ENCODE measurements at places on chromosomes 16 and 17.

- no peak for DNase-seq
Observed at GRCh38 chr16:73154063-73154870, 106.3 kb upstream of the ZFHX3 start.

GRCh38 chr16:25366078-25366477 is 108.4 kb upstream of the ZKSCAN2 start:
- no peak for DNase-seq

GRCh38 chr16:88815901-88816589 is 4.3 kb upstream of the APRT start:
- DNase-seq, result no peak

DNA sequence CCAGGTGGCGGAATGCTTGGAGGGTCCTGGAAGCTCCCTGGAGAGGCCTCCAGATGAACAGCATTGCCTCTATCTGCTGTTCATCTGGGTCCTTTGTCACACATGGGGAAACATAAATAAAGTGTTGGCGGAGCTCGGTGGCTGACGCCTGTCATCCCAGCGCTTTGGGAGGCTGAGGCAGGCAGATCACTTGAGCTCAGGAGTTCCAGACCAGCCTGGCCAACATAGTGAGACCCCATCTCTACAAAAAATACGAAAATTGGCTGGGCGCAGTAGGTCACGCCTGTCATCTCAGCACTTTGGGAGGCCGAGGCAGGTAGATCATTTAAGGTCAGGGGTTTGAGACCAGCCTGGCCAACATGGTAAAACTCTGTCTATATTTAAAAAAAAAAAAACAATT is 2.2 kb downstream of the MYADML2 start:
- no peak for DNase-seq

- no peak for DNase-seq
Observed at GRCh38 chr17:49361129-49361901, 735 bp downstream of the ZNF652 start.

GRCh38 chr17:81607431-81607830 is 29.5 kb downstream of the NPLOC4 start:
- DNase-seq, result no peak

- DNase-seq, result no peak
Observed at GRCh38 chr17:68034452-68034776, 1.1 kb upstream of the KPNA2 start.

DNA sequence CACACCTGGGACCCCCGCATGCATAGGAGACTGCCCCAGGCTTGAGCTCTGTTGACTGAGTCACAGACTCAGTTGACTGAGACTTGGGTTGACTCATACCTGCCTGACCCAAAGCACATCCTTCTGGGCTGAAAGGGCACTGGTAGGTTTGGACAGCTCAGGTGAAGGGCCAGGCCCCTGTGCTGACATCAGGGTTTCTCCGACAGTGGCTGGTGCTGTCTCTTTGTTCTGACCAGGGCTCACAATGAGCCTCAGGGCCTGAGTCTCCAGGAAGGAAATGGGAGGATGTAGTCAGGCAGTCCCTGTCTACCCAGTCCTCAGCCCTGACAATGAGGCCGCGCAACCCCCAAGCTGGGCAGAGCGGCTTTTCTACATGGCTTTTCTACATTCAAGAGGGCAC is 6.5 kb downstream of the SPNS2 start:
- DNase-seq, result no peak

- DNase-seq, result no peak
Observed at GRCh38 chr17:59402760-59403159, 71.3 kb downstream of the YPEL2 start.

DNA sequence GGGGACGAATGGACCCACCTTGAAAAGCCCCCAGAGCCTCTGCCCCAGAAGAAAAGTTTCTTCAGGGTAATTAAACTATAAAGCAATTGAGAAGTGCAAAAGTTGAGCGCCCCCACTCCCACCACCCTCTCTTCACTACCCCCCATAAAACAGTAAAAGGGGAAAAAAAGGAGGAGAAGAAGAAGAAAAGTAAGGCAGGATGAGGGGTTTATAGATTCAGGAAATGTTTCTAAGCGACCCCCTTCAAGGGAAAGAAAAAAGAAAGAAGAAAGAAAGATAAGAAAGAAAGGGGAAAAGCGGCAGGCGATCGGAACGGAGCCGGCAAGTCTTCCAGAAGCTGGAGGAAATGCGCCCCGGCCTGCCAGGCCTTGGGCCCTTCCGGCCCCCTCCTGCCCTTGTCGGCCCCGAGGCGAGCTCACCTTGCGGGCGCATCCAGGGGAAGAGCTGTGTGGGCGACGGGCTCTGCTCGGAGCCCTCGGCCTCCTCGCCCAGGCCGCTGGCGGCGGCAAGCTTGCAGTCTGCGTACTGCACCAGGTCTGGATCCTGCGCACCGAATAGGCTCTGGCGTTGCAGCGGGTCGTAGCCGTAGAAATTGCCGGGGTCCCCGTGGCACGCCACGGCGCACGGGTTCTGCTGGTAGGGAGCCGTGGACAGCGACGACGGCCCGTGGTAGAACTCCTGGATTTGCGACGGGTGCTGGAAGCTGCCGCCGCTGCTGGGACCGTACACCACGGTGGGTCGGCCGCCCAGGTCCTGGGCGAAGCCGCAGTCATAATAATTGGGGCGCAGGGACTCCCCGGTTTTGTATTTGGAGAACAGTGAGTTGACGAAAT is 1.0 kb downstream of the HOXB8 start:
- DNase-seq, result no peak

DNA sequence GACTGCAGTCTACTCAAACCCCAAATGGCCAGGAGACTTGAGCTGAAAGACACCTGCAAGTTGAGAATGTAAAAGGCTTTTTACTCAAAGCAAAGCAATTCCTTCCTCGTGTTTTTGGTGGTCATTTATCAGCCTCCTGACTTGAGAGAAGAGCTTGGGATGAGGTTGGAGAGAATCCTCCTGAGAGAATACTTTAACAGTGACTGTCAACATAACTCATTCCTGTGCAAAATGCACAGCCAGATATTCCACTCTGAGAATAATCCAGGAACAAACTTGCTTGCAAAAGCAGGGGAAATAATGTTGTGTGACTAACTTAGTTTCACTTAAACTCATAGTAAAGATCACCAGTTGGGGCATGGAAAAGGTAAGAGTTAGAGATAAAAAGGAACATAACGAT is 53.4 kb downstream of the SNTB2 start:
- DNase-seq, result no peak

- DNase-seq, result no peak
Observed at GRCh38 chr17:80948019-80948975, 43.3 kb upstream of the CHMP6 start.

GRCh38 chr17:63425483-63425882 is 20.6 kb downstream of the CYB561 start:
- DNase-seq, result peak; percentile 67

DNA sequence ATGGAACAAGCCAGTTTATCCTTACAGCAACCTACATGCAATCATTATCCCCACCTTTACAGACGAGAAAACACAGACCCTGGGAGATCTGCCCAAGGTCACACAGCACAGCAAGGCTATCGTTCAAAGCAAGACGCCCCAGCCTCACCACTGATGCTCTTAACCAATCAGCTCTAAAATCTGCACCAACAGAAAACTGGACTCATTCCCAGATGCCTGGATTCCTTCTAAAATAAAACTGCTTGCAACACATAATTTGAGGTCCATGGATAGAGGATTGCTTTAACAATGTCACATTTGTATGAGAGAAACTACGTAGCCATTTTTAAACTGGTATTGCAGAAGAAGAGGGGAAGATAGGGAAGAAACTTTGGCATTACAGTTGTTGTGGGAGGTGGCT is 6.8 kb downstream of the COTL1 start:
- DNase-seq, result no peak

GRCh38 chr17:33725675-33726271 is 432.7 kb upstream of the ASIC2 start:
- no peak for DNase-seq

DNA sequence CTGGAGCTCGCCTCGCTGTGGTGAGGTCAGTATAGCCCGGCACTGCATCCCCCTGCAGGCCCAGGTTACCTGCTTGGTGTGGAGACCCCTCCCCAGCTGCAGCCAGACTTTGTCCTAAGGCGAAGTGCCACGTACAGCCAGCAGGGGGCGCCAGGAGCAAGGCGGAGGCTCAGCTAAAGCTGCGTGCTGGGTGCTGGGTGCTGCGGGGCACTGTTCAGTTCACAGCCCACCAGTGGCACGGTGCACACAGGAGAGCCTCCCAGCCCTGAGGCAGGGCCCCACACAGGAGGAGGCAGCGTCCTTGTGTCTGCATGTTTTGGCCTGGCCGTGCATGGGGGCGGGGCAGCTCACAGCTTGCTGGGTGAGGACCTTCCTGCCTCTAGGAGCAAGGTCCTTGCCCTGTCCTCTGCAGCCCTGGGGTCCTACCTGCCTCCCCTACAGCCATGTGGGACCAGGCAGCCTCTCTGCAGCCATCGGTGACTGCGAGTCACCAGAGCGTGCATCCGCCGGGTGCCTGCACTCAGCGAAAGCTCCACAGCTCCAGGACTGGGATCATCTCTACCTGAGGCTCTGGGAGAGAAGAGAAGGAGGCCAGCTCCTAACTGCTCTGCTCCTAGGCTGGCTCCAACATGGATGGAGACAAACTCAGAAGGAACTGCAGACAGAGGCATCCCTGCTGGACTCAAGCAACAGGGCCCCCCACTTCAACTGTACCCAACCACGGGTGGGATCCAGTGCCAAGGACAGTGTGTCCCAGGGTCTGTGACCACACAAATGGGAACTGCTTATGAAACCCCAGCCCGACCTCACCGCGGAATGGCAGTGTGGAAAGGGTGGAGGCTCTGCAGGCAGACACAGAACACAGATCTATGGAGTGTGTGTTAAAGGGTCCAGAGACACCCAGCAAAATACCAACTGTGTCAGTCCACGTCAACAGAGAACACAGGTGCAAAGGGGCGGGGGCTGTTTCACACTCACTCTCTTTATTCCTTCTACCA is 19.0 kb downstream of the SLC7A5 start:
- no peak for DNase-seq

DNA sequence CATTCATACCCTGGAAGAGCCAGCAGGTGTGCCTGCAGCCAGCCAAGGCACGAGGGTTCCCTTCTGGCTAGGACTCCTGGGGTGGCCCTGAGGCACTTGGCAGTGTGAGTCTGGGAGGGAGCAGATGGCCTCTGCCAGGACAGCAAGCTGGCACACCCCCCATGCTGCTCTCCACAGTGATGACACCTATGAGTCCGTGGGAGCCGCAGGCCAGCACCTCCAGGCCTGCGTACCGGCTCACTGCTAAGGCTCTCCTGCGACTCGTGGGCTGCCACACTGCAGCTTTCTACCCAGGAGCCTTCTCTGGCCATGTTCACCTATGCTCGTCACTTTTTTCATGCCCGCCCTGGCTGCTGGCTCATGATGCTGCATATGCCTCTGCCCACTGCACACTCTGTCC is 68.1 kb downstream of the NDEL1 start:
- DNase-seq, result no peak

- DNase-seq, result no peak
Observed at GRCh38 chr17:18958611-18959010, 6.6 kb downstream of the SLC5A10 start.

- DNase-seq, result no peak
Observed at GRCh38 chr16:67517661-67518423, 10.8 kb upstream of the RIPOR1 start.

GRCh38 chr16:57801809-57802340 is 416 bp downstream of the KIFC3 start:
- DNase-seq, result no peak

DNA sequence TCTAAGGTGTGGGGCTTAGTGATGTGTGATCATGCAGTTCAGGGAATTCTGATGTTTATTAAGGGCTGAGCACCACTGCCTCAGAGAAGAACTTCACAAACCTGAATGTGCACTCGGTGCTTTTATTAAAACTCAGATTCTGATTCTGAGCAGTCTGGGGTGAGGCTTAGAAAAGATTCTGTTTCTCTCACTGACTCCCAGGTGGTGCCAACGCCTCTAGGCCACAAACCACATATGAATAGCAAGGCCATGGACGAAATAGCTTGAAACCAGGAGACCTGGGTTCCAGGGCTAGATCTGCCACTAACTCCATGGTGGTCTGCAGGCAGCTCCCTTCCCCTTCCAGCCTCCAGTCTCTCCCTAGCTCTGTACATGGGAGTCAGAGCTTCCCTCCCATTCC is 169.1 kb downstream of the HS3ST3B1 start:
- DNase-seq, result no peak

DNA sequence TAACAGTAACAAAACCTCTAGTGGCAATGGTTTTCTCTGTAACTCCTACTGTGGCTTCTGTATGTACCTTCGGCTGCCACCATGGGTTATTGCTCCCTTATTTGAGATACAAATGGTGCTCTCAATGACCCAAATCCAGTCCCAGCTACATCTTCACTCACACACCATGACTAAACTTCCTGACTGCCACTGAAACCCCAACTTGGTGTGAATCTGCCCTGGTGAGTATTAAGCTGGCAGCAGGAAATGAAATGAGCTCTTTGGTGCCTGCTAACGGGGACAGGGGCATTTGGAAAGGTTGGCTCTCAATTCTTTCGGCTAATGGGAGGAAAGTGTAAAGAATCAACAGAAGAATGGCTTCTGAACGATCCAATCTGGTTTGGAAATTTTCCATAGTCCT is 7.5 kb upstream of the SLC35B1 start:
- DNase-seq, result no peak

GRCh38 chr16:19802612-19803011 is 82.0 kb downstream of the GPRC5B start:
- no peak for DNase-seq

DNA sequence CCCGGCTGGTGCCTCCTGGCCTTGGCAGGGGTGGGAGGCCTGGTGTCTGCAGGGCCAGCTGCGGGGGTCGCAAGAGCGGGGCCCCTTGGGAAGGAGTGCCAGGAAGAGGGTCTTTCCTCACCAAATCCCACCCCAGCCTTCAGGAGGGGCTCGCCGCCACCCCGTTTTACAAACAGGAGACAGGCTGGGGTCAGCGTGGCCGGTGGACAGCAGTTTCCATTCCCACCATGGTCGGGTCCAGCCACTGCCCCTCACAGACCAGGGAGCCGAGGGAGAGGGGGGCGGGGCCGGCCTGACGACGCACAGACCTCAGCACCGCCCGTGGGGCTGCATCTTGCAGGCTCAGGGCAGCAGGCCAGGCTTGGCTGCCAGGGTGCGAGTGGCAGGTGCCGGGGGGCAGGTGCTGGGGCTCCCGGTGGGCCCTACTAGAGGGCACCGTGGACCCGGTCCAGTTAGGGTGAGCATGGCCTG is 7.6 kb downstream of the CBFA2T3 start:
- no peak for DNase-seq

DNA sequence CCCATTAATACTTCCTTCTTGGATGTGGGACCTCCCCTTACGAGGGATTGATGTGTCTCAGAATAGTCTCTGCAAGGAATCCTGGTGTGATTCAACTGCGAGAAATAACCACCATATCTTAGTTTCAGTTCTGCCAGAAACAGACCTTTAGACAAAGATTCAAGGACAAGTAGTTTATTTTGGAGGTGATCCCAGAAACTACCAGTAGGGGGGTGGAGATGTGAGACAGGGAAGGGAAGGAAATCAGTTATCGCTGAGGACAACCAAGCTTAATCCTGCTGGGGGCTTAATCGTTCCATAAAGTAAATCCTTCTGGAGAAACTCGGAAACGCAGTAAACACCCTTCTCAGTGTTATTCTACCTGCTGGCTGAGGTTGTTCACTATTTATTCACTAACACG is 5.0 kb upstream of the SDR42E1 start:
- no peak for DNase-seq
